ENCODE measurements at places on chromosomes 1 and 21. TPM values are rescaled to one million over a fixed set of nuclear protein-coding genes. Genes with fewer than 3 reads are reported as not detected.
A peak's percentile ranks its signal among the peaks of the same experiment; 100 is the strongest.

The BNIPL gene
- total RNA-seq, result 2.3 TPM

DNA sequence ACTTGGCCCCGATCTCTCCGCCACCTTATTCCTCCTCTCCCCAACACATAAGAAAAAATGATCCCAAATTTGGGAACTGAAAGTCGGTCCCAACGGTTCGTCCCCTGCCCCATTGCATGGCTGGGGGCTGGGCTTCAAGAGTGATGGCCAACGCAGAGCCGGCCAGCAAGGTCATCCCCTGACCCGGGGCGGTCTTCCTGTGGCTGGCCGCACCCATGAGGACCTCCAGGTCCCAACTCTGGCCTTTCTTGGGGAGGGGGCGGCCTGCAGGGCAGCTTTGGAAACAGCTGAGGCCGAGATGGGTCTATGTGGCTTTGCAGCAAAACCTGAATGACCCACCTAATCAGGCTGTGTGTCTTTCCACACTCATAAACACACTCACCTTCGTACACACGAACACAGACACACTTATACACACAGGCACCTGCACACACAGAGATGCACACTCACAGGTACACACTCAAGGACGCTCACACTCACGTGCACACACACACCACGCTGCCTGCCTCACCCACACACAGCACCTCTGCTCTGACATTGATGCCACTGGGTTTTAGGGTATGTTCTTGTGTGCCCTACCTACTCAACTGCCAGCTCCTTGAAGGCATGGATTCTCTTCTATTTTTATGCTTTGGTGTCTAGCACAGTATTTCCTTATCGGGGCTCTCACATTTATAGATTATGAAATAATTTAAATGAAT, 562 bp downstream of the DYNLT5 start:
- no peaks in the 10 kb centered on the region for H3K36me3 ChIP-seq
- no peak for DNase-seq
- H3K27ac ChIP-seq, result peak overlapping the region; percentile 73

GRCh38 chr1:224751624-224752311, 135.7 kb downstream of the CNIH3 start:
- no peak overlapping the region for H3K27ac ChIP-seq
- no peaks in the 10 kb centered on the region for H3K4me1 ChIP-seq
- no peaks in the 10 kb centered on the region for H3K36me3 ChIP-seq
- DNase-seq, result no peak

GRCh38 chr1:9275161-9275560, 17.5 kb upstream of the SPSB1 start:
- H3K27me3 ChIP-seq, result no peaks in the 10 kb centered on the region
- DNase-seq, result peak; percentile 61
- no peak overlapping the region for H3K27ac ChIP-seq

- no peaks in the 10 kb centered on the region for H3K27me3 ChIP-seq
- no peaks in the 10 kb centered on the region for H3K36me3 ChIP-seq
- H3K27ac ChIP-seq, result no peak overlapping the region
- DNase-seq, result no peak
- no peak overlapping the region for H3K4me3 ChIP-seq
- no peaks in the 10 kb centered on the region for H3K4me1 ChIP-seq
Observed at GRCh38 chr1:172966844-172967540, 83.7 kb downstream of the TNFSF18 start.

The MIXL1 gene
- not detected for total RNA-seq

DNA sequence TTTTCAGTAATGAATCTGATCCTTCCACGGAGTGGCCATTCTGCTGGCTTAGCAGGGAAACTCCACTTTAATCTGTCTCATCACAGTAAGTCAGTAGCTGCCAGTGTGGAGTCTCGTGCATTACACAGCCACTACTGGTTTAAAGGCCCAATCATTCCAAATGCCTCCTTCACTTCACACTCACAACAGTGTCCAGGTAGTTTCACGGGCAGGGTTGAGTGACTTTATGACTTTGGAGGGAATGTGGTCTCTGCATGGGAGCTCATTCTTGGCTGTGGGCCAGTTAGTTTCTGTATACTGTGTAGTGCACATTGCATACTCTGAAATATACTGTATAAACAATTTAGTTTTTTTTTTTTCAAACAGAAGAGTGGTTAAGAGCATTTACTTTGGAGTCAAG, 34.6 kb upstream of the C1orf87 start:
- H3K27ac ChIP-seq, result no peak overlapping the region
- H3K36me3 ChIP-seq, result no peaks in the 10 kb centered on the region
- no peak for DNase-seq
- H3K4me1 ChIP-seq, result no peaks in the 10 kb centered on the region
- H3K27me3 ChIP-seq, result no peaks in the 10 kb centered on the region

GRCh38 chr1:94727846-94728715, 92.1 kb upstream of the SLC44A3 start:
- no peak for DNase-seq
- no peak overlapping the region for H3K4me3 ChIP-seq
- no peak overlapping the region for H3K27ac ChIP-seq
- no peaks in the 10 kb centered on the region for H3K36me3 ChIP-seq
- no peaks in the 10 kb centered on the region for H3K27me3 ChIP-seq

The ANKRD35 gene
- total RNA-seq, result 1.3 TPM

- no peak overlapping the region for H3K27ac ChIP-seq
- no peaks in the 10 kb centered on the region for H3K27me3 ChIP-seq
- H3K4me1 ChIP-seq, result peaks cover 9% of the 10 kb centered on the region
- H3K36me3 ChIP-seq, result no peaks in the 10 kb centered on the region
- no peak for DNase-seq
- H3K4me3 ChIP-seq, result no peak overlapping the region
Observed at GRCh38 chr21:15604413-15604812, 125.4 kb upstream of the USP25 start.

DNA sequence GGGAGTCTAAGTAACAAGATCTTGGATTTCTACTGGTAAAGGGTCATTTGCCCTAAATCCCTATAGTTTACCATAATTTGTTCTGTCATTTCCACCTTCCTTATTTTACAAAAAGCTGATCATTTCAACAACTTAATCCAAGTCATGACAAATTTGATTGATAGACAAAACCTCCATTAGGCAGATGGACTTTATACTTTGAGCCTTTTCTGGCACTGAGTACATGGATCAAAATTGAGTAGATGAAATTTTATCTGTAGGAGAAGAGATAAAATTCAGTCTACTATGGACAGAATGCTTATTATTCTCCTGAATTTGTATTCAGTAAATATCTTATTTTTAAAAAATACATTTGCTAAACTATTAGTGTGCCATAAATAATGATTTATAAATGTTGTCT, 62.6 kb upstream of the NRIP1 start:
- H3K27me3 ChIP-seq, result no peaks in the 10 kb centered on the region
- no peak overlapping the region for H3K27ac ChIP-seq
- DNase-seq, result no peak
- peaks cover 2% of the 10 kb centered on the region for H3K4me1 ChIP-seq
- no peak overlapping the region for H3K4me3 ChIP-seq

GRCh38 chr1:25468033-25468432, 37.3 kb downstream of the MACO1 start:
- no peak for DNase-seq
- H3K27ac ChIP-seq, result no peak overlapping the region

The CFHR3 gene
- 0.37 TPM for total RNA-seq

DNA sequence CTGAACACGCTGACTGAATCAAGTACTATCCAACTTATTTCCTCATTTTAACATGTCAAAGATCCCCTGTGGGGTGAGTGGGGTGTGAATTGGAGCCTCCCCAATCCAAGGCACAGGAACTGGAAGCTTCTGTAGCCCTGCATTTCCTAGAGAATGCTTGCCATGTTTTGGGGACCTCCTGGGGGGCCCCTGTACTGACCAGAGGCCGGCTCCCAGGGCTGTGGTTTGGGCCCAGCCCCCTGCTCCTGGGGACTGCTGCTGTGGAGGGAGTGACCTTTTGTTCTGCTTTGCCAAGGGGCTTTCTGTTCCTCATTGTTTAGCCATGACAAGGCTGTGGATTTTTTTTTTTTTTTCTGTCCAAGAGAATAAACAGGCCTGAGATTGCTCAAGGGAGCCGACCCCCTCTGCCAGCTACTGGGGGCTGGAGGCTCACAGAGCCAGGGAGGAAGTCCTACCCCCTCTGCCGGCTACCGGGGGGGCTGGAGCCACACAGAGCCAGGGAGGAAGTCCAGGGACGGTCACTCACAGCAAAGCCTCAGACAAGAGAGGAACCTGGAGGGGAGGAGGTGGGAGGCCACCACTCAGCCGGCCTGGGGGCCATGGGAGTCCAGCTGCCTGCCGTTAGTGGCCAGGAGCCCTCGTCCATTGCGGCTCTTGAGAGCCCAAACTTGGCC, 17.4 kb downstream of the TNFRSF1B start:
- peaks cover 88% of the 10 kb centered on the region for H3K4me1 ChIP-seq
- H3K27ac ChIP-seq, result peak overlapping the region; percentile 94

- H3K4me1 ChIP-seq, result no peaks in the 10 kb centered on the region
- no peak overlapping the region for H3K27ac ChIP-seq
- no peaks in the 10 kb centered on the region for H3K36me3 ChIP-seq
- H3K27me3 ChIP-seq, result no peaks in the 10 kb centered on the region
- no peak overlapping the region for H3K4me3 ChIP-seq
Observed at GRCh38 chr21:27326301-27326700, 359.4 kb upstream of the ADAMTS5 start.

GRCh38 chr1:59062743-59063142, 234.2 kb upstream of the FGGY start:
- H3K36me3 ChIP-seq, result no peaks in the 10 kb centered on the region
- peaks cover 5% of the 10 kb centered on the region for H3K4me1 ChIP-seq
- no peaks in the 10 kb centered on the region for H3K27me3 ChIP-seq

The PRAMEF18 gene
- not detected for total RNA-seq

- DNase-seq, result no peak
- H3K36me3 ChIP-seq, result peaks cover 3% of the 10 kb centered on the region
- H3K27ac ChIP-seq, result no peak overlapping the region
- H3K4me3 ChIP-seq, result no peak overlapping the region
- H3K27me3 ChIP-seq, result no peaks in the 10 kb centered on the region
- peaks cover 3% of the 10 kb centered on the region for H3K4me1 ChIP-seq
Observed at GRCh38 chr1:9883585-9884449, 26.3 kb downstream of the CTNNBIP1 start.

GRCh38 chr1:228398741-228399461, 7.7 kb downstream of the TRIM11 start:
- no peaks in the 10 kb centered on the region for H3K27me3 ChIP-seq
- peaks cover 8% of the 10 kb centered on the region for H3K4me1 ChIP-seq
- no peak for DNase-seq
- peaks cover 56% of the 10 kb centered on the region for H3K36me3 ChIP-seq
- no peak overlapping the region for H3K27ac ChIP-seq

GRCh38 chr1:20266141-20266540, 24.5 kb upstream of the VWA5B1 start:
- H3K4me1 ChIP-seq, result no peaks in the 10 kb centered on the region
- H3K27ac ChIP-seq, result no peak overlapping the region
- H3K27me3 ChIP-seq, result no peaks in the 10 kb centered on the region
- H3K36me3 ChIP-seq, result no peaks in the 10 kb centered on the region

The KRTAP21-1 gene
- total RNA-seq, result not detected

GRCh38 chr1:239426821-239427475, 40.6 kb downstream of the CHRM3 start:
- no peaks in the 10 kb centered on the region for H3K36me3 ChIP-seq
- H3K4me3 ChIP-seq, result no peak overlapping the region
- no peak for DNase-seq
- H3K27ac ChIP-seq, result no peak overlapping the region
- H3K27me3 ChIP-seq, result no peaks in the 10 kb centered on the region

DNA sequence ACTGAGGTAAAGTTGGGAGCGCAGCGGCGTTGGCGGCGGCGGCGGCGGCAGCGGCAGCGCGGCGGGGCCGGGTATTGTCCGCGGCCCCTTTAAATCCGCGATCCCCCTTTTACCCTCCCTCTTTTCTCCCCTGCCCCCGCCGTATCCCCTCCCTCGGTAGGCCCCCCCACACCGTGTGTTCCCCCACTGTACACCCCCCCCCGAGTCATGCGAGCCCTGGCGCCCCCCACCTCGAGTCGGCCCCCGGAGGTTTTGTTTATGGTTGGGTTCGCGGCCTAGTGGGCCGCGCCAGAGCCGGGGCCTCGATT, 169 bp downstream of the UBAP2L start:
- peak overlapping the region; percentile 80 for H3K4me3 ChIP-seq
- peak overlapping the region; percentile 100 for H3K27ac ChIP-seq
- no peak for DNase-seq
- peaks cover 36% of the 10 kb centered on the region for H3K4me1 ChIP-seq

GRCh38 chr21:35046880-35047229, 2.2 kb downstream of the RUNX1 start:
- H3K4me3 ChIP-seq, result no peak overlapping the region
- H3K27ac ChIP-seq, result peak overlapping the region; percentile 86
- H3K27me3 ChIP-seq, result no peaks in the 10 kb centered on the region
- peaks cover 36% of the 10 kb centered on the region for H3K4me1 ChIP-seq
- H3K36me3 ChIP-seq, result no peaks in the 10 kb centered on the region

DNA sequence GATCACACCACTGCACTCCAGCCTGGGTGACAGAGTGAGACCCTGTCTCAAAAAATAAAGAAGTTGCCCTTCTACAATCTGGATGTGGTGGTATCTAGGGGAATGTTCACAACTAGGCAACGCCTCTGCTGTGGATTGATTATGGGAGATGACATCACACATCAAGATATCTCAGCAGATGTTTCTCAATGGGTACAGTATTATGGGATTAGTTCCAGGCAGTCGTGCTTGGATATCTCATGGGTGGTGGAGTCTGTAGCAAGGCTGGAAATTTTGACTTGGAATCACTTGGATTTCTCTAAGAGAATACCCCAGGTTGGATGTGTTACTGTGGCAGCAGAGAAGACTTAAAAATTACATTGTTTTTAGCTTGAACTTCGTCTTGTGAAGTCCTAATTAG, 7.7 kb downstream of the IFNAR2 start:
- peaks cover 5% of the 10 kb centered on the region for H3K4me1 ChIP-seq
- no peaks in the 10 kb centered on the region for H3K36me3 ChIP-seq
- no peak for DNase-seq
- no peak overlapping the region for H3K4me3 ChIP-seq
- H3K27ac ChIP-seq, result no peak overlapping the region
- H3K27me3 ChIP-seq, result no peaks in the 10 kb centered on the region

DNA sequence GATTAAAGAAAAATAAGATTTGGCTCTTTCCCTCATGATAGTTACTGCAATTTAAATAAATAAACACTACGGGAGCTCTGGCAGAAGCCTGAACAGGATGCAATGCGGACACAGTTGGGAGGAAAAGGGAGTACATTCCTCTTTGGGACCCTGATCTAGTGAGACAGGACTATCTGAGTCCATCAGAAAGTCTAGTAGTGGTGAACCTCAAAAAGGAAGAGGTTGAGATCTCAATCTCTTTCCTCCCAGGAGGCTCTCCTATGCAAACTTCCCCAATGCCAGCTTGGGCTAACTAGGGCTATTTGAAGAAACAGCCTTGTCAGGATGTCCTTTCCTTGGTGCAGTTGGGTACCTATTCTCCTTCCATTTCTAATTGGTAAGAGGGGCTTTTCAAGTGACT, 4.9 kb upstream of the ABCD3 start:
- no peaks in the 10 kb centered on the region for H3K27me3 ChIP-seq
- H3K4me3 ChIP-seq, result no peak overlapping the region
- DNase-seq, result no peak
- H3K27ac ChIP-seq, result no peak overlapping the region
- peaks cover 12% of the 10 kb centered on the region for H3K4me1 ChIP-seq

The FCRL4 gene
- total RNA-seq, result not detected

The SMCP gene
- not detected for total RNA-seq
